Stimulated activated CD4-positive, alpha-beta T cell treated with anti-CD3 and anti-CD28 coated beads, Interleukin-1b, Interleukin-23, amount 100 ng/mL, for 4 hours (primary cell): ENCODE measurements at places on chromosomes 6 and 20.
A peak's percentile ranks its signal among the peaks of the same experiment; 100 is the strongest.

DNA sequence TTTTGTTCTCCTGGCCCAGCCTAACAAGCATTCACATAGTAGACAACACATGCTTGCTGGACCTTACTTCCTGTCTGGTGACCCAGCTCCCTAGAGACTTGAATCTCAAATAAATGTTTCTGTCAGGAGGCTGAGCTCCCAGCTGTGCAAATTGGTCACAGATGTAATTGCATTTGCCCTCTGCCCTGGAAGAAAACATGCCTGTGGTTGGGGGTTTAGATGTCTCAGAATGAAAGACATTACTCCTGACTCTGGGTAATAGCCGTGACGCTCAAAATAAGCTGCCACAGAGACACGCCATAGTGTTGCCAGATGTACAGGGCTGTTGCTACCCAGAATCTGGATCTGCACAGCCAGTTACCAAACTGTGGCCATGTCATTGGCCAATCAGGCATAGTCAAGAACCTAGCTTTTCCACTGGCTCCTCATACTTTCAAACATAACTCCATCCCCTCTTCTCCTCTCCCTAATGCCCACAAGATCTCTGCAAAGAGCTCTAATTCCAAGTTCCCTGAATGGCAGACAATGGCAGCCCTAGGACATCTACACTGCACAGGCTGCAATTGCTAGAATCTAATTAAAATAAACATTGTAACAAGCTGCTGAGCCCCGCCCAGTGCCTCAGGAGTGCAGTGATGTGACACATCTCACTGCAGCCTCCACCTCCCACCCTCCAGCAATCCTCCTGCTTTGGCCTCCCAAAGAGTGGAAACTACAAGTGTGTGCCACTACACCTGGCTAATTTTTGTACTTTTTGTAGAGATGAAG lies 32.8 kb upstream of the GMPR start:
- DNase-seq: no peak

DNA sequence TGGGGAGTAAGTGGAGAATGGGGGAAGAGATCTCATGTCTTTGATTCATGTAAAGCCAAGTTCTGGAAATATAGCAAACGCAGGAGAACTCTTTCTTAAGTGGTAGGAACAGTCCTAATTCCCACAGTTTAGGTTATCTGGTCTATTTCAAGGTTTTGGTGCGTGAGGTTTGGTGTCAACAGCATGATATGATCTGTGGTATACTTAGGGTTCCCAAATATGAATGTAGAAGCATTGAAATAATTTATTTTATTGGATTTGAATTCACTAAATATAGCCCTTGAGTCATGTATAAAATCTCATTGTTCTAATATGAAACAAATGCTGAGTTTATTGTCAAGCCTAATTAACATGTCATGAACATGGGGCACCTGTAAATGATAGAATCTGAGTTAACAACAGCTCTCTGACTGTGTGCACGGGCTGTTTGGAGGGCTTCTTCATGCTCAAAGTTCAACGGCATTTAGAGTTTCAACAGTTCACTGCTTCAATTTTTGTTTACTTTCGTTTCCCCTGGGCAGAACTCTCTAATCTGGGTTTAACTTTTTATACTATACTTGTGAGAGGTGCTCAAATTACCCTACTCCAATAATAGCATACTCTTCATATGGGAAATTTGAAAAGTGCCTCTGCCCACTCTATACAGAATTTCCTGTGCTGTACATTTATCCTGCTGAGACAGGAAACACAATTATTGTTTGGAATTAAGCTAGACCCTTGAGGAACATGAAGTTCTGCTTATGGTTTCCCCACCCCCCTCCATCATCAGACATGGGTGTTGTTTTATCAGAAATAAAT lies 236.3 kb upstream of the ZNF217 start:
- no peak for DNase-seq

GRCh38 chr20:32385541-32385940 lies 27.4 kb downstream of the ASXL1 start:
- no peak for DNase-seq

DNA sequence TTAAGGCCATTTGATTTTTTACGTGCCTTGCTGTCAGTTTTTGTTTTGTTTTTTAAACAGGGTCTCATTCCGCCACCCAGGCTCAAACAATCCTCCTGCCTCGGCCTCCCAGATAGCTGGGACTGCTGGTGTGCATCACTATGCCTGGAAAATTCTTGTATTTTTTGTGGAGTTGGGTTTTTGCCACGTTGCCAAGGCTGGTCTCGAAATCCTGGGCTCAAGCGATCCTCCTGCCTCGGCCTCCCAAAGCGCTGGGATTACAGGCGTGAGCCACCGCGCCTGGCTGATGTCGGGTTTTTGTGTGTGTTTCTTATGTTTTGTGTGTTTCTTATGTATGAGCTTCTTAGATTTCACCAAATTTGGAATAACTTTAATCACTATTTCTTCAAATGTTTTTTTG lies 104.8 kb downstream of the TAF4 start:
- DNase-seq: no peak

- DNase-seq: no peak
These were observed 46.7 kb upstream of the ISM1 start for GRCh38 chr20:13174402-13174801.

DNA sequence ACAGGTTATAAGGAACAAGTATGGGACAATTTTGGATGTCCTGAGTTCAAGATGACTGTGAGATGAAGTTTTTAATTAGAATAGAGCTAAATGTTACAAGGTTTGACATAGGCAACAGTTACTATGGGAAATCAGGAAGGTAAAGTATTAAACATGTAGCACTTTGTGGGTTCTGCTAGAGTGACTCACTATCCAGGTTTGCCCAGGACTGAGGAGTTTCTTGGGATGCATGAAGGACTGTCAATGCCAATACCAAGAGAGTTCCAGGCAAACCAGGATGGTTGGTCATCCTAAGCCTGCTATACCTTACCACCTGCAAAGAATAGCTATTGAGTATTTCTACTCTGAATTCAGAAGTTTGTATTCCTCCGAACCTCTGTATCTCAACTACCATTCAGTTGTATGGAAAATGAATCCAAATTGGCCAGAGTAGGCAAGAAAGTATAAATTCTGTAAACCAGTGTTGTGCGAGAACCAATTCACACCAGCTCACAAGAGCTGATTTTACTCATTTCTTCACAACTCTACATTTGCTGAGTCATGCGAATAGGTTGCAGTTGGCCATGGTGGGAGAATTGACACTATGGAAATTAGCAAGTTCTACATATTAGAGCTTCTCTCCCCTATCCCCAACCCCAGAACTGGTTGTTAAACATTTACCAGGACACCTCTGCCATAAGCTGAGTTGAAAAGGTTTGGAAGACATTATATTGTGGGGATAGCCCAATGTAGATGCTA lies 449.5 kb downstream of the PLCB1 start:
- DNase-seq: no peak

DNA sequence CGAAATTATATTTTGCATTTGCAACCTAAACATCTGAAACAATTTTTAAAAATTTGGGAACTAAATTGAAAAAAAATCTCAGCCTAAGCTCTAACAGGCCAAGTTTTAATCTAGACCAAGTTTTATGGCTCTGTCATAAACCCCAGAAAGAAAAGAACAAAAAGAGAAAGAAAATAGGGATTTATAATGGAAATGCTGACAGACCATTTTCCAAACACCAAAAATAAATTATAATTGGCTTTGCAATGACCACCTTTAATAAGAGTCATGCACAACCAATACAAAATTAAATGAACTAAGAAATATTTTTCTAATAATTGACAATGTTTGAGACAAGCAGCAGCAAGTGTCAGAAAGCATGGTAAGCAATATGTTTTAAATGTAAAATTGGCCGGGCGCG lies 72.6 kb downstream of the WDR27 start:
- no peak for DNase-seq

- no peak for DNase-seq
These were observed 28.9 kb downstream of the FUCA2 start for GRCh38 chr6:143482593-143482992.

GRCh38 chr6:163446549-163446948 lies 32.0 kb downstream of the QKI start:
- DNase-seq: no peak

- DNase-seq: no peak
These were observed 611 bp upstream of the TMEM217 start for GRCh38 chr6:37258405-37259105.

- DNase-seq: no peak
These were observed 96.9 kb upstream of the FOXQ1 start for GRCh38 chr6:1215023-1215422.

DNA sequence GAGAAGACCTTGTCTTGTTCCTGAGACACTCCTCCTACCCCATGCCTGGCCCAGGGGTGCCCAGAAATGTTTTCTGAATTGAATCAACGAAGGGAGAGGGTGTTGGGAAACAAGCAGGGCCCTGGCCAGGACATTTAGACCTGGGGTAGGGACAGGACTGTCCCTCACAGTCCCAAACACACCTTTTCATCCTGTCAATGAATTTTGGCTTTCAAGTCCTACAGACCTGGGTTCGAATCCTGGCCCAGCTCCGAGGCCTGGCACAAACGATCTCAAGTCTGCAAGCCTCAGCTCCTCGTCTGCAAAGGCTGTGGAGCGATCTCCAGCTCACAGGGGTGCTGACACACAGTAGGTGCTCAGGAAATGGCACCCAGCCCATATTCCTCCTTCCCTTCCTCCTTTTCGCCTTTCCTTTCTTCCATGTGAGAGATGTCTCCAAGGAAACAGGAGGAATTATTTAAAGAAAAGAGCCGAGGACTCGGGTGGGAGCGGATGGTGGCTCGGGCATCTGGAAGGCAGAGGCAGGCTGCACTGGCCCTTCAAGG lies 7.3 kb upstream of the DLGAP4 start:
- DNase-seq: no peak

GRCh38 chr20:16975682-16976081 lies 227.5 kb downstream of the OTOR start:
- no peak for DNase-seq

DNA sequence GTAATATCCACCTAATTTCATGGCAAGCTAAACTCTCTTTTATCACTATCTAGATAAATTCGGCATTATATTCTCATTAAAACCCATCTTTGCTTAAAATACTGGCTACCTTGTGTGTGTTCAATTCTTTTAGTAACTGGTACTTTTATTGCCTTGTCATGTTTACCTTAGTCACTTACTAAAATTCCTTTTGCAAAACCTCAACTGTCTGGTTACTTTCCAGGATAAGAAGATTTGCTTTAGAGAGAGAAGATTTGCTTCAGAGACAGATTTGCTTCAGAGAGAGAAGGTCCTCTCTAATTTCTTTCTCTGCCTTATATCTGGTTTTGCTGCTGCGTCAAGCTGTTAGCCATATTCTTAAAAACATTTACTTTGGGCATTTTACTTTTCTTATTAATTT lies 151.5 kb upstream of the MLIP start:
- no peak for DNase-seq

GRCh38 chr20:5309971-5310370 lies 6.8 kb downstream of the PROKR2 start:
- no peak for DNase-seq

- peak; percentile 69 for DNase-seq
These were observed 68.2 kb downstream of the RAB44 start for GRCh38 chr6:36765594-36766398.

- no peak for DNase-seq
These were observed 66.2 kb downstream of the ROS1 start for GRCh38 chr6:117359581-117359980.

DNA sequence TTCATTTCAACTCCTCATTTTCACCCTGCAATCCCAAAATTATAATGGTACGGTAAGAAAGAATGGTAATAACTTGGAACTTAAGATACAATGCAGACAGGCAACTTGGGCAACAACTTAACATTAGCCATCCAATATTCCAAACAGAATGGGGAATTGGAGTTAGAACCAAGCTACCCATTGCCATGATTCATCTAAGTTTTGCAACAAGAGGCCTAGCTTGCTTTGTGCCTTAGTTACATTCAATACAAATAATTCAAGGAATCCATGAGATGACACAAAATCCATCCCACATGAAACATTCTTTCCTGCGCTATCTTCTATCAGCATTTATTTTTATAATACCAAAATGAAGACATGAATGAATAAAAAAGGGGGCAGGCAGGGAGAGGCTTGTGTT lies 28.4 kb downstream of the DCDC2 start:
- no peak for DNase-seq

DNA sequence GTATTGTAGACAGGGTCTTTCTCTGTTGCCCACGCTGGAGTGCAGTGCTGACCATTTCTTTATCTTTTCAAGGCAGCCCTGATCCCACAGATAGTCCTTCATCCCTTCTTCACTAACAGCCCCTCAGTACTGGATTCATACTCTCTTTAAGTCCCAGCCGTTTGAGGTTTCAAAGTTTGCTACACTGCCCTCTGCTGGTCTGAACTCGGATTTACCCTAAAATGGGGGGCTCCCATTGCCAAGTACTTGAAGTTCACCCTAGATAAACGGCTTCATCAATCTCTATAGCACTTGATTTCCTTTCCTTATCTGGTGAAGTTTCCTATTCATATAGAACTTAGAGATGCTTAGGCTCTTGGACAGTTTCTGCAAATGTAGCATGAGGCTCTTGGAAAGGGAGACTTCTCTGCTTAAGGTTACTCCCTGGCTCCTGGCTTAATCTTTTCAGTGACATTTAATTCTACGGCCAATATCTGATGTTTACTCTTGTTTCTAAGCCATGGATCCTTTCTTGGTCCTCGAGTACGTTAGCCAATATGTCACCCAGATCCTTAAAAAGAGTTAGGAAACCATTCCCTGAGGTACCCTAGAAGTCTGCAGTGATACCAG lies 21.4 kb upstream of the PREP start:
- DNase-seq: peak; percentile 23

GRCh38 chr6:1379017-1379787 lies 10.2 kb upstream of the FOXF2 start:
- no peak for DNase-seq

- no peak for DNase-seq
These were observed 24.0 kb upstream of the NPBWR2 start for GRCh38 chr20:64131406-64131805.

DNA sequence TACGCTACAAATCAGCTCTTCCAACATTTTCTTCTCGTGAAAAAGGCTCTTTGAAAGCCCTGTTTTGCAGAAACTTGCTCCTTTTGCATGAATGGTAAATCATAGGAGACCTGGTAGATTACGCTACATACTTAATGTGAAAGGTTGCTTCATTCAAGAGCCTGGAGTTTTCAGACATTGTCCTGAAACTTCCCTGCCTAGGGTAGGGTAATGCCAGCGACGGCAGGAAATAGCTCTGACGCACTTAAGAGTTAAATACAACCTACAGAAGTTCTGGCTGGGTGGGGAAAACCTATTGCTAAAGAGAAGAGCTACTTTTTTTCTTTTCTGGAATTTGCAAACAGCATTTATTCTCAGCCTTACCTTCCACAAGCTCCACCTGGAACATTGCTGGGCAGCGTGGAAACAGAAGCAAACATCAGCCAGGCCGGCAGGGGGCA lies 144.5 kb downstream of the LPA start:
- no peak for DNase-seq
